ENCODE measurements at places on chromosomes 6 and 20. TPM values are rescaled to one million over a fixed set of nuclear protein-coding genes. Genes with fewer than 3 reads are reported as not detected.

The BCAS1 gene
- polyA plus RNA-seq: 7.5 TPM

The MAS1 gene
- polyA plus RNA-seq: not detected

The PPIL6 gene
- 4.3 TPM for polyA plus RNA-seq

The POPDC3 gene
- 0.37 TPM for polyA plus RNA-seq

The SOBP gene
- 15.3 TPM for polyA plus RNA-seq

The MYMX gene
- 0.28 TPM for polyA plus RNA-seq

The GJA10 gene
- polyA plus RNA-seq: not detected

The FIG4 gene
- 11.8 TPM for polyA plus RNA-seq

The KIFC1 gene
- 1.2 TPM for polyA plus RNA-seq

DNA sequence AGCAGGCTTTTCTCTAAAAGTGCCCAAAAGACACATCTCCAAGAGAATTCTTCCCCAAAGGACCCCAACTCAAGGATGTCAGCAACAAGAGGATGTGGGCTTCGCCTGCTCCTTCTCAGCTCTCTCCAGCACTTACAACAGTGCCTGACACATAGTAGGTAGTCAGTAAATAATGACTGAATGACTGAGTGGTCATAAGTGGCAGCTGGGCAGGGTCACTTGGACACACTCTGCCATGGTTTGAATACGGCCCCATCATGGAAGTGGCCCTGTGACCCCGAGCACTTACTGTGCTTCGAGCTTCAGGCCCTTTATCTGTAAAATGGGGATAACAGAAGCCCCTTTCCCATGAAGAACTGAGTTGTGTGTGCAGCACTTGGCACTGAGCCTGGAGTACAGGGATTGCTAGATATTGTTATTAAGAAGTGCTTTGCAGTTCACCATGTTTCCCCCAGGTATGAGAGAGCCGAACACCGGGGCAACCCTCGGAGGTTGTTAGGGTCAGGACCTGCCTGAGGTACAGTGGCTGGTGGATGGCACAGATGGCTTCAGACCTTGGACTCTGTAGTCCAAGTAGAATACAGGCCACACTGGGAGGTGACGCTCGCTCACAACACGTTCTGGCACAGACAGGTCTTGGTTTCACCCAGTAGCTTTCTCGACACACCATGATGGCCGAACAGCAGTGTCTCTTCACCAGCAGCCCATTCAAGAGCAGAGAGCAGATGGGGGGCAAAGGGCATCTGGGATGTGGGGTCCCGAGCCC is 56.0 kb downstream of the NOL4L start:
- DNase-seq: no peak

GRCh38 chr20:43840382-43841070 is 74.1 kb upstream of the TOX2 start:
- no peak for DNase-seq

DNA sequence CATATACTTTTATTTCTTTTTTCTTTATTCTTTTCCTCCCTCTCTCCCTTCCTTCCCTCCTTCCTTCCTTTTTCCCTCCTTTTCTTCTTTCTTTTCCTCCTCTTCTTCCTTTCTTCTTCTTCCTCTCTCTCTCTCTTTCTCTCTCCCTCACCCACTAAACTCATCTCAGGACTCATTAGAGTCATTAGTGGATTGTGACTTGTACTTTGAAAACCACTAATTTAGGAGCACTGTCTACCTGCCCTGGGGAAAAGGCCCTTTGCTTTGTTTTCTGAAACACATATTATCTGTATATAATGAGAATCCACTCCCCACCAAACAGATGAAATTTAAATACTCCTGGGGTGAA is 68.7 kb upstream of the CEP85L start:
- DNase-seq: no peak

DNA sequence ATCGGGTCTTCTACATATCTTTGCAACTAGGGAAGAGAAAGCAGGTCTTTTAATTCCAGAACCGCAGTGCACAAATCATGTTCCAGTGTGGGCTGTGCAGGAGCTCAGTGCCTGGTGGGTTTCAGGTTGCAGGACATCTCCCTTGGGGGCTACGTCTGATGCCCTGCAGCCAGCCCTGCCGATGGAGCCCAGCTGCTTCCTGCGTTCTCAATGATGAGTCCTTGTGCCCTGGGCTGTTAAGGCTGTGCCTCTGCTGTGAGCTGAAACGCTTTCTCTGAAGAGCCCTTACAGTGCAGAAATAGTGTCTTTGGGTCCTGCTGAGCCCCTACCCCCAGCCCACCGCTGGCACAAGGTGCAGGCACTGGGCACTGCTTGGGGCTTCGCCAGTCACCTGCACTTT is 192.9 kb downstream of the SYNDIG1 start:
- no peak for DNase-seq

GRCh38 chr6:31578184-31579118 is 3.1 kb downstream of the TNF start:
- DNase-seq: no peak

DNA sequence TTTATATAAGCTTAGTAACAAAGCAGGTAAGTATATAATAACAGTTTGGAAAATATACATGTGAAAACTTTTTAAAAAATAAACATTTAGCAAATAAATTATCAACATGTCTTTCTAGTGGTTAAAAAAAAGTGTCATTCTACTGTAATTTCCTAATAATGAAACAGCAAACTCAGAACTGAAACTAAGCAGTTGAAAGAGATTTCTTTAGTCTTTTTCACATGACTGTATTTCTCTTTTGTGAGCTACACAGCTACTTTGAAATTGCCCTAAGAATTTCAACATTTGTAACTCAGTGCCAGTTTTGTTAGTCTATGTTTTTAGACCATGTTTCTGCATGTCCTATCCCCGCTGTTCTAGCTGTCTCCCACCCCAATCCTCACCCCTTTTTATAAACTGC is 28.4 kb upstream of the SDHAF4 start:
- DNase-seq: no peak

DNA sequence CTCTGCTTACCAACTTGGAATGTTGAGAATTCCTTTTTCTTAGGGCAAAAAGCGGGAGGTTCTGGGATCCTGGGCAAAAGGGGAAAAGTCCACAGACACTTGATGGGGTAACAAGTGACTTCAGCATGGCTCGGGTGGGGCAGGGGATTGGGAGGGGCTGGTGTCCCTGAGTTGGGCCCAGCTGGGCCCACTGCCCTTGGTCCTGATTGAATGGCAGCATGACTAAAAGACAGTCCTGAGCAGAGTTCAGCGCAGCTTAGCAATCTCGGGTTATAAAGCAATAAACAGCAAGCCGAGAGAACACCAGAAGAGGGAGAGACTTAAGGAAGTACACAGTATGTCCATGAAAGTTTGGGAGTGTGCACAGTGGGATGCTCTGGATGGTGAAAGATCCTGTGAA is 5.6 kb downstream of the PPP2R5D start:
- no peak for DNase-seq

DNA sequence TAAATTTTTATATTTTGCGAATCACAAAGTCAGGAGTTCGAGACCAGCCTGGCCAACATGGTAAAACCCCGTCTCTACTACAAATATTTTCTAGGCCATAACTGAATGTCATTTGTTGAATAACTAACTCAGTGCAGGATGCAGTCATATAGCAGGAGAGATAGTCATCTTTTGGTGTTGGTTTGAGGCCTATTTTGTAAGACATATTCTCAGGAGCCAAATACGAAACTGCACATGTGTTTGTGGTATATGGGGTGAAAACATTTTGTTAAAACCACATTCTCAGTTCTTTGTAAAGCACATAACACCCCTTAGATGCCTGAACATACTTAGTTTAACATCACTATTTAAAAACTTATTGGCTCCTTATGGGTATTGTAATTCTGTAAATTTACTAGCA is 4.7 kb upstream of the ENPP5 start:
- DNase-seq: no peak

DNA sequence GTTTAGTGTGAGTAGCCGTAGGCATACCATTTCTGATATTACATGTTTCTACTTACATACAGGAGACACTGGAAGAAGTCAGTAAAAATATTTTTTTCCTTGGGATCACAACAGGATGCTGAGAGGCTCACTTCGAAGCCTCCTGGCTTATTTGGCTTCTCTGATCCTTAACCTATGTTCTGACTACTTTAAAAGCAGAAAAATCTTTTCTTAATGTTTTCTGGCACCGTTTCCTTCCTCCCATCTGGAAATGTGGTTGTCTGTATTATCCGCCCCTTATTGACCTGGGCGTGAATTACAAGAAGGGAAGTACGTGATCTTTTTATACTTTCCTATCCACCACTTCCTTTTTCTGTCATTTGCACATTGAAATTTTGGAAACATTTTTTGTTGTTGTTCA is 379.6 kb downstream of the COL12A1 start:
- DNase-seq: no peak

DNA sequence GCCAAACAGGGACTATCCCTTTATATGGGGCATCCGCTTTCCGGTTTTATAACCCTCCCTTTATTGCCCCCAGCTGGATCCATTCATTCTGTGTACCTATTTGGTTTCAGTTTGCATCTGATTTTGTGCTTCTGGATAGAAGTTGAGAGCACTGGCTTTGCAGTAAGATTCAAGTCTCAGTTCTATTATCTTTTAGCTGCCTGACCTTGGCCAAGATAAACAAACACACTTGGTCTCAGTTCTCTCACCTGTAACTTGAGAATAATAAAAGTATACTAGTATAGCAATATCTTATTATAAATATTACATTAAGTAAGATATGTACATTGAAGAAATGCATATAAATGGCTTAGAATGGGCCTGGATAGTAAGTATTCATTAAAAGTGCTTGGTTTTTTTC is 182.4 kb upstream of the TSHZ2 start:
- no peak for DNase-seq

GRCh38 chr6:146028252-146028795 is 538 bp upstream of the GRM1 start:
- DNase-seq: no peak

GRCh38 chr6:114090626-114091025 is 119.7 kb upstream of the HDAC2 start:
- DNase-seq: no peak

DNA sequence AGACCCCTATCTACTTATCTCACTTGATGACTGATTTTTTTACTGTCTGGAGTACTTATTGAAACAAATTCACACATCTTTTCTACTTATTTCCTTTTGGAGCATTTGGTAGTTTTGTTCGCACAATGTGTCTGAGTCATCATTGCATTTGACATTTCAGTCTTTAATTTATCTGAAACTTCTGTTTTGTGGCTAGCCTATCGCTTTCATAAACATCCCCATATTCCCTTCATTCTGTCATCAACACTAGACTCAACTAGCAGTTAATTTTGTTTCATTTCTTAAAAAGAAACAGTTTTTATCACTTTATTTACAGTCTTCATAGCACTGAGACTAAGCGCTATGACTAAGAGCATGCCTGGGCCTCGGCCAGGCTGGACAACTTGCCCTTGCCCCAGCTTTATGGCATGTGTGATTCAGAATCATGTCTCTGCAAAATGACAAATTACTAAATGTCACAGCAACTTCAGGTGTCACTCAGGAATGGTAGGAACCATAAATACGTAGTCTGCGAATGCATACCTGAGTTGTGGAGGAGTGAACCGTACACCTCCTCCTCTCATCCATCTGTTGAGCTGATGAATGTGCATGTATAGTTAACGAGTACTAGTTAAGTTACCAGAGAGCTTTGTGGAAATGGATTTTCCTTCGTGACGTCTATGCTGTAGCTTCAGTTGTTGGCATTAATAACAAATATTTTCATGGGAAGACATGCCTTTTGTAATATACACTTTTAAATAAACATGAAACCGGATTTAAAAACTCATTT is 16.2 kb downstream of the L3MBTL3 start:
- no peak for DNase-seq

DNA sequence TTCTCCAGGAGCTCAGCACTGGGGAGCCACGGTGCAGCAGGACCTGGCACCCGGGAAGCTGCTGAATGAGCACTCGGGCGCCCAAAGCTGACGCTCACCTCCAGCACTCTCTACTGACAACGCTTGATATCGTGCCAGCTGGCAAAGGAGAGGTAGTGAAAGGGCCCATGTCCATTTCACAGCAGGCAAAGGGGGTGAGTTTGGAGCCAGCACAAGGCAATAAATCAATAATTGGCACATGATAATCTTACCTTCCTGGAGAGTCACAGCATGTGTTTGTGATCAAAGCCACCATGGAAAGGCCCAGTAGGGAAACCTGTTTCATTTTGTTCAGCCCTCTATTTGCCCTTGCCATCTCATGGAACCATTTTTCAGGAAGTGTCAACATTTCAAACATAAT is 23.3 kb upstream of the SMIM26 start:
- DNase-seq: no peak

- DNase-seq: no peak
These were observed 151.2 kb downstream of the GRM4 start for GRCh38 chr6:33994472-33995308.

DNA sequence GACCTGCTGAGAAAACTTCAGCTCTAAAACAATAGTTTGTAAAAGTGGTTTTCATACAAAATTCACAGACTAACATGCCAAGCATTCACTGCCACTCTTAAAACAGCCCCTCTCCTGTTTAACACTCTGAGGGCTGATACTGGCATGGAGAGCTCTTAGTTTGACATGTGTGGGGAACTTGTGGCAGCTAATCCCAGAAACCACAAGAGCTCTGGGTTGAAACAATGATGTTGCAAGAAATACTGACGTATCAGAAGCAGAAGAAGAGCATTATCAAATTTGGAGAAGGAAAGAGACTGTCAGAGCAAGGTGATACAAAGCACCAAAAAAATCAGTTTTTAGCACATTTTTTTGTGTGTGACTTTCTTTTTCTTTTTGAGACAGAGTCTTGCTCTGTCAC is 5.1 kb downstream of the BEND3 start:
- DNase-seq: no peak
